T-cell (primary cell): ENCODE measurements at places on chromosomes 11 and 22. TPM values are rescaled to one million over a fixed set of nuclear protein-coding genes. Genes with fewer than 3 reads are reported as not detected.

GRCh38 chr11:72237112-72237931 is 6.7 kb downstream of the PHOX2A start:
- H3K27me3 ChIP-seq = peaks cover 5% of the 10 kb centered on the region
- DNase-seq = no peak
- H3K36me3 ChIP-seq = peaks cover 2% of the 10 kb centered on the region

- peak overlapping the region; percentile 31 for H3K4me3 ChIP-seq
- peaks cover 3% of the 10 kb centered on the region for H3K27me3 ChIP-seq
- DNase-seq = no peak
- H3K36me3 ChIP-seq = no peaks in the 10 kb centered on the region
- peaks cover 11% of the 10 kb centered on the region for H3K4me1 ChIP-seq
These were observed 40.2 kb downstream of the DIXDC1 start for GRCh38 chr11:111977146-111978027.

GRCh38 chr11:44949160-44950030 is 1.3 kb downstream of the TP53I11 start:
- DNase-seq = peak; percentile 13
- H3K36me3 ChIP-seq = no peaks in the 10 kb centered on the region
- peak overlapping the region; percentile 41 for H3K27ac ChIP-seq
- peak overlapping the region; percentile 73 for H3K4me3 ChIP-seq
- H3K4me1 ChIP-seq = peaks cover 23% of the 10 kb centered on the region
- H3K27me3 ChIP-seq = no peaks in the 10 kb centered on the region

GRCh38 chr11:86456075-86456939 is 81.6 kb downstream of the CCDC81 start:
- H3K4me3 ChIP-seq = no peak overlapping the region
- H3K27me3 ChIP-seq = no peaks in the 10 kb centered on the region
- H3K27ac ChIP-seq = no peak overlapping the region
- peaks cover 7% of the 10 kb centered on the region for H3K4me1 ChIP-seq
- no peaks in the 10 kb centered on the region for H3K36me3 ChIP-seq
- DNase-seq = peak; percentile 55

- H3K36me3 ChIP-seq = peaks cover 26% of the 10 kb centered on the region
- H3K27me3 ChIP-seq = no peaks in the 10 kb centered on the region
- no peak overlapping the region for H3K27ac ChIP-seq
- no peaks in the 10 kb centered on the region for H3K4me1 ChIP-seq
These were observed 98.7 kb upstream of the SORL1-AS1 start for GRCh38 chr11:121551463-121551862.

- H3K27ac ChIP-seq = no peak overlapping the region
- no peaks in the 10 kb centered on the region for H3K27me3 ChIP-seq
- no peaks in the 10 kb centered on the region for H3K36me3 ChIP-seq
- no peak overlapping the region for H3K4me3 ChIP-seq
- DNase-seq = no peak
These were observed 232.6 kb upstream of the CARD18 start for GRCh38 chr11:105372206-105372605.

GRCh38 chr22:30694640-30695350 is at the start of gene OSBP2:
TSS of gene OSBP2 (plus strand) at chr22:30694874. CDS start at chr22:30694910, 36 bp downstream.
- DNase-seq = peak; percentile 20
- H3K27ac ChIP-seq = peak within 1 kb of the TSS; percentile 34
- H3K27me3 ChIP-seq = peaks cover 24% of the 10 kb centered on the region
- H3K4me3 ChIP-seq = peak within 1 kb of the TSS; percentile 60
- H3K36me3 ChIP-seq = no peaks in the 10 kb centered on the region

GRCh38 chr22:19615867-19616581 is 91.8 kb upstream of the CLDN5 start:
- DNase-seq = no peak
- no peak overlapping the region for H3K4me3 ChIP-seq
- H3K27ac ChIP-seq = no peak overlapping the region
- H3K36me3 ChIP-seq = no peaks in the 10 kb centered on the region
- H3K4me1 ChIP-seq = no peaks in the 10 kb centered on the region

GRCh38 chr11:93251922-93252321 is 54.1 kb upstream of the SLC36A4 start:
- no peak overlapping the region for H3K4me3 ChIP-seq
- H3K36me3 ChIP-seq = no peaks in the 10 kb centered on the region
- no peaks in the 10 kb centered on the region for H3K4me1 ChIP-seq

DNA sequence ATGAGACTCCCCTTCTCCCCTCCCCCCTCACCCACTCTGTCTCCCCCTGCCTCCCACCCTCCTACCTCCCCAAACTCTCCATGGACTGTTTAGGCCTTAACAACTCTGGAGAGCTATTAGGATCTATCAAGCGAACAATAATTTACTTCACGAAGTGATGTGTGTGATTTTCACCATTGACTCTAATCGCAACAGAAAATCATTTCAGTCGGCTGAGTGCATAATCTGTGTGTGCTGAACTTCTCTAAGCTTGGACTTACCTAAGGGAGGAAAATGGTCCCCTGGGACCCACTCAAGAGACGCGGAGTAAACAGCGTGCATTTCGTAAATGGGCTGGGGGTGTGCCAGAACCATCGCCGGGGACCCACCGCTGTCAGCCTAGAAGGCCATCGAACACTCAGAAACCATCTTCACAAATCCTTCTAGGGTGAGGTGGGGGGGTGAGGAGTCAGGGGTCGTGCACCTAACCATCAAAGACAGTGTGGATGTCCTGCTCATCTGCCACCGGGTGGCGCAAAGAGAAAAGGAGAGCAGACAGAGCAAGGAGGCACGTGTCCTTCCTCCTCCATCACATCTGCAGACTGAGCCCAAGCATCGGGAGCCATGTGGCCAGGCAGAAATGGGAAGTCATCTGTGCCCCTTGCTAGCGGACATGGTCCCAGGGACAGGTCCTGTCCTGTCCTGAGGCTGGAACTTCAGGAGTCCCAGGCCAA is 62.1 kb upstream of the NUP50 start:
- no peaks in the 10 kb centered on the region for H3K36me3 ChIP-seq
- no peak for DNase-seq
- H3K27me3 ChIP-seq = peaks cover 39% of the 10 kb centered on the region
- no peak overlapping the region for H3K27ac ChIP-seq

- DNase-seq = no peak
- H3K27me3 ChIP-seq = no peaks in the 10 kb centered on the region
- no peak overlapping the region for H3K27ac ChIP-seq
- H3K4me3 ChIP-seq = no peak overlapping the region
- H3K36me3 ChIP-seq = peaks cover 18% of the 10 kb centered on the region
These were observed 73.6 kb upstream of the GDPD4 start for GRCh38 chr11:77375107-77375506.

DNA sequence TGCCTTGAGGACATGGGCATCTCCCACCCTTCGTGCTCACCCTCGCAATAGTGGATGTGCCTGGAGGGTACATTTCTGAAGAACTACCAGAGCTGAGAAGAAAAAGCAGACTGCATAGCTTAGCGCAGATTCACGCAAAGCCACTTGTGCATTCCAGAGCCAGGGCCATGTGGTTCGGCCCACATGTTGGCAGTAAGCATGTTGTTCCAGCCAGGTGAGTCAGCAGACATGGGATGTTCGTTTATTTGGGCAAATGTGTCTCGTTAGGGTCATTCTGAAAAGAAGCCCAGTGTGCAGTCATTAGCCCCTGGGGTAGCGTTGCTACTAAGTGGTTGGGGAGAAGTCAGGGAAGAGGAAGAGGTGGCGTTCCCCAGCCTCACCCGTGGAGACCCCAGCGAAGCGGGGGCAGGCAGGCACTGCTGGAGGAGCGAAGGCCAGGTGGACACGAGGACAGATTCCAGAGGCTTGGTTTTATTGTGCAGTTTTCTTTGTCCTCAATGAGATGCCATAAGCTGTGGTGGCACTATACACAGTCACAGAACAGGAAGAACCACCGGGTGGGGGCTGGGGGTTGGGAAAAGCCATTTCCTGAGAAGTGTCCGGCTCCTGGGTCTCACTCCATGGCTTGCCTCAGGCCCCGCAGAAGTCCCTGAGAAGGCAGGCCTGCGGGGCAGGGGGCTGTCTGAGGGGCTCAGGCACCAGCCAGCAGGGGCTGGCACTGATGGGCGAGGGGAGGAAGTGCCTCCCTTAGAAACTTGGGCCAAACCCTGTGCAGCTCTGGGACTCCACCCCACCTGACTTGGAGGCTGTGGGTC is 5.0 kb downstream of the THY1 start:
- H3K27me3 ChIP-seq = peaks cover 5% of the 10 kb centered on the region
- no peak for DNase-seq
- H3K4me3 ChIP-seq = no peak overlapping the region
- no peak overlapping the region for H3K27ac ChIP-seq
- H3K4me1 ChIP-seq = no peaks in the 10 kb centered on the region

- no peaks in the 10 kb centered on the region for H3K4me1 ChIP-seq
- DNase-seq = no peak
- no peak overlapping the region for H3K4me3 ChIP-seq
- H3K27ac ChIP-seq = no peak overlapping the region
- no peaks in the 10 kb centered on the region for H3K36me3 ChIP-seq
- H3K27me3 ChIP-seq = peaks cover 15% of the 10 kb centered on the region
These were observed 25.6 kb upstream of the NRIP3 start for GRCh38 chr11:9029422-9029821.

The KRTAP5-10 gene
- total RNA-seq = not detected

The NAV2 gene
- total RNA-seq = 2.1 TPM

The LGALS1 gene
- total RNA-seq = 93.3 TPM

The MYEOV gene
- total RNA-seq = 0.22 TPM

The SCGB2A2 gene
- not detected for total RNA-seq

The ZNF214 gene
- not detected for total RNA-seq

The DCHS1 gene
- total RNA-seq = 11.2 TPM

The CRYAB gene
- total RNA-seq = not detected

The HOATZ gene
- not detected for total RNA-seq

The MS4A15 gene
- total RNA-seq = not detected

The CD151 gene
- 14.9 TPM for total RNA-seq

The CASP12 gene
- not detected for total RNA-seq

The SWAP70 gene
- 7.3 TPM for total RNA-seq
